Urothelium cell line (cell line): ENCODE measurements at places on chromosomes 3 and 15.

GRCh38 chr3:179072100-179072438 lies 460 bp upstream of the ZMAT3 start:
- DNase-seq, result peak; percentile 42

GRCh38 chr3:149575213-149575960 lies 82.4 kb downstream of the WWTR1 start:
- peak; percentile 69 for DNase-seq

- no peak for DNase-seq
Observed at GRCh38 chr3:175304404-175304803, 445.3 kb downstream of the NAALADL2 start.

DNA sequence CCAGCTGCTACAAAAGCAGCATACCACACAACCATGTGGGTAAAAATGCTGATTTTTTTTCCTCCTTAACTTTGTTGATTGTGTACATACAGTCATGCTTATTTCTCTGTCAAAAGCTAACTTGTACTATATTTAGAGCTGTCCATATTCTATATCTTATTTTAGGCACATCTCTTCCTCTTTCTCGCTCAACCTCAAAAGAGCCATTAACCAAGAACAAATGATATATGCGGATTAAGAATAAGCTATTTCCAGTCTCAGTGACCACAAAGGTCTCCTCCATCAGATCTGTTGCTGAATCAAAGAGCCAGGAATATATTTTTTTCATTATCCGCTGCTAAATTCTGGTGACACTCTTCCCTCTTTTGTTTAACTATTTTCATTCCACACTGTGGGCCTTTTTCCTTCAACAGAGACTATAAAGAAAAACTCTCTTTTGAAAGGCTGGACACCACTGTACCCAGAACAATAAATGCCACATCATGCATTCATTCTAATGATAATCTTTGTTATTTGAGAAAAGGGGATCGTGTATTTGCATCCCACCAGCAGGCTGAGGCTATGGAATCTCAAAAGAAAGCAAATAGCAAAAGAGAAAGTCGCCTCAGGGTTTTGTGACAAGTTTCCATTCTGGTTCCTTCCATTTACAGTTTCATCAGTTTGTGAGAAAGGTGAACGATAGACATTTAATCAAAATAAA lies 8.0 kb downstream of the TMEM212 start:
- no peak for DNase-seq

DNA sequence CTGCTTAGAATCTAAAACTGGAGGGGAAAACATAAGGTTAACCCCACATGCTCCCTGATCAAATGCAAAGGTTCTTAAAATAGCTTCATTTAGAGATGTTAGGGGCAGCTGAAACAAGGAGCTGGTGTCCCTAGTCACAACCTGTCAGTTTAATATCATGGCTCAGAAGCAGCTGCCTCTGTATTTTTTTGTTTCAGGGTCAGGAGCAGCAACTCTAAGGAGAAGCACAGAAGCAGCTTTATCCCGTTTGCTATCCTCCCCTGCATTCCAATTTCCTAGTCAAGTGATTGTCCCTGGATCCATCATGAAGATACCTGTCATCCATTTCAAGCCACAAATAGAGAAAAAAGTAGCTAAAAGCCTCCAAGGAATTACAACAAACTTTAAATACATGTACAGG lies 4.1 kb downstream of the FILIP1L start:
- no peak for DNase-seq

GRCh38 chr3:23728601-23729117 lies 77.1 kb upstream of the UBE2E1 start:
- DNase-seq, result no peak

GRCh38 chr3:139251529-139251928 lies 92.3 kb upstream of the MRPS22 start:
- no peak for DNase-seq

GRCh38 chr3:18402239-18402799 lies 22.8 kb downstream of the SATB1 start:
- no peak for DNase-seq

- DNase-seq, result no peak
Observed at GRCh38 chr3:97983933-97984491, 11.8 kb upstream of the RIOX2 start.

- DNase-seq, result peak; percentile 44
Observed at GRCh38 chr3:192514081-192514753, 213.1 kb downstream of the FGF12 start.

- DNase-seq, result no peak
Observed at GRCh38 chr15:84953136-84953535, 28.5 kb upstream of the PDE8A start.

DNA sequence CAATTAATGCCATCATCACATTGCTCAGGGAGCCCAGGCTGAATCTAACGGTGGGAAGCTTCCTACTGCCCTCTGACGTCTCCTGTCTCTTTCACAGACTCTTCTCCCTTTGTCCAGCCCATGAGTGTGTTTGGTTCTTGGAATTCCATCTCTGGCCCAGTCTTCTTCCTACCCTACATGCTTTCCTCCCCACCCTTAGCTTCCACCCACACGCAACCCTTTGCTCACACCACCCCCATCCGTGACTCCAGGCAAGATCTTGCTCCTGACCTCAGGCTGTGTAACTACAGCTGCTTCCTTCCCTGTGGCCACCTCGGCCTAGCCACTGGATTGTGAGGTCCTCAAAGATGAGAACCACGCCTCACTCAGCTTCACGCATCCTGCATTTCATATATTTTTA lies 72.3 kb upstream of the THBS1 start:
- DNase-seq, result no peak

DNA sequence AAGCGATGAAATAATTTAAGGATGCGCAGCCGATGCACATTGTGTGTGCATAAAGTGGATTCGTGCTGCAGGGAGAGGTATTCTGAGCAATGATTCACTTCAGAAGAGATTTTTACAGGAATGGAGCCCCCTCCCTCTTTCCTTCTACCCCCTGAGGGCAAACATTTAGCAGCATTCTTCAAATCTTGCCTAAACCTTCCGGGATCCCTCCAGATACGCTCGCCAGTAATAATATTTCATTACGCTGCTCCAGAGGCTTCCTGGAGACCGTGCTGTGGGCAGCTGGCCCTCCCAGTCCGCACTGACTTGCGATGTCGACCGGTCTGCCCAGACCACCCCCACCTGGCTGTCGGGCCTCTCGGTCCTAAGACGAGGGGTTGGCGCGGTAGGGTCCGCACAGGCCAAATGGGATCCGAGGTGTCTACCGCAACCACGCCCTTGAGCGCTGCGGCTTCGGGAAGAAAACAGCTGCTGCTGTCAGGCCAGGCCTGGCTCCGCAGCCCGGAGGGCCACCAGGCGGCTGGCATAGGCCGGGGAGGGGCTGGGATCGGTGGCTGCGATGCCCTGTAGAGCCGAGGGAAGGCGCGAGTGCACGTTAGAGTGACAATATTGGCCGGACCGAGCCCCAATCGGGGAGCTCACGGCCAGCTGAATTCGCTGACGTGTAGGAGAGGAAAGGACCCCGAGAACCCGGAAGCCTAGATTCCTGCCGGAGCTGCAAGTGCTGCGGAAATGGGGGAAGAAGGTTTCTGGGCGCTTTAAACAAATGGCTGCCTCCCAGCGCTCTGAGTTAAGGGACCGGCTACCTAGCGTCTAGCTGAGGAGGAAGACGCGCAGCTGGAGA lies 14.3 kb downstream of the ZIC4 start:
- no peak for DNase-seq

GRCh38 chr15:97259943-97260342 lies 700.6 kb upstream of the ARRDC4 start:
- DNase-seq, result no peak

DNA sequence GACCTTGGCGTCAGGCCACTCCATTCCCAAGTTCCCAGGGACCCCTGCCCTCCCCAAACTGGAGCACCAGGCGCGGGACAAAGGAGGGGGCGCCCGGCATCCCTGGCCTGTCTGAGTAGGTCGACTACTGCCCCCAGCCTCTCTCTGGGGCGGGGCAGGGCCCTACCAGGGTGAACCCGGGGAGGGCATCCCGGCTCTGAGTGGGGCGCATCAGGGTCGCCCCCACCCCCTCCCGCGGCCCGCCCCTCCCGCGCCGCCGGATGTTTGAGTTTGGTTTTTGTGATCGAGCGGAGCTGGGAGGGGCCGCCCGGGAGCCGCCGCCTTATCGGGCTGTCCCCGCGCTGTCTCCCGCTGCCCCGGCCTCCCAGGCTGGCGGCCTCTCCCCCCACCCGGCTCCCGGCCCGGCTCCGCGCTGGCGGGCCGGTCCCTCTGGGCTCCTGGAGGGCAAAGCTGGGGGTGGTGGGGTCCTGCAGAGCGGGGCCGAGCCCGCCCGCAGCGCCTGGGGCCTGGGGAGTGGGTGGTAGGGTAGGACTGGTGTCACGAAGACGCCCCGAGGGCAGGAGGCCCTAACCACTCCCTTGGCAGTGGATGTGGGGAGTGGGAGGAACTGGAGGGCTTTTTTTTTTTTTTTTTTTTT lies 47.2 kb upstream of the SMAD6 start:
- no peak for DNase-seq

GRCh38 chr15:85618956-85619491 lies 175.7 kb downstream of the KLHL25 start:
- DNase-seq, result peak; percentile 83

- DNase-seq, result peak; percentile 33
Observed at GRCh38 chr3:53238051-53238850, 17.6 kb downstream of the TKT start.

DNA sequence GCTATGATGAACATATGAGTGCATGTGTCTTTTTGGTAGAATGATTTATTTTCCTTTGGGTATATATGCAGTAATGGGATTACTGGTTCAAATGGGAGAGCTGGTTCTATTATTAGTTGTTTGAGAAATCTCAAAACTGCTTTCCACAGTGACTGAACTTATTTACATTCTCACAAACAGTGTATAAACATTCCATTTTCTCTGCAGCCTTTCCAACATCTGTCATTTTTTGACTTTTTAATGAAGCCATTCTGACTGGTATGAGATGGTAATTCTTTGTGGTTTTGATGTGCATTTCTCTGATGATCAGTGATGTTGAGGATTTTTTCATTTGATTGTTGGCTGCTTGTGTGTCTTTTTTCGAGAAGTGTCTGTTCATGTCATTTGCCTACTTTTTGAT lies 1124.2 kb downstream of the NAALADL2 start:
- DNase-seq, result no peak

DNA sequence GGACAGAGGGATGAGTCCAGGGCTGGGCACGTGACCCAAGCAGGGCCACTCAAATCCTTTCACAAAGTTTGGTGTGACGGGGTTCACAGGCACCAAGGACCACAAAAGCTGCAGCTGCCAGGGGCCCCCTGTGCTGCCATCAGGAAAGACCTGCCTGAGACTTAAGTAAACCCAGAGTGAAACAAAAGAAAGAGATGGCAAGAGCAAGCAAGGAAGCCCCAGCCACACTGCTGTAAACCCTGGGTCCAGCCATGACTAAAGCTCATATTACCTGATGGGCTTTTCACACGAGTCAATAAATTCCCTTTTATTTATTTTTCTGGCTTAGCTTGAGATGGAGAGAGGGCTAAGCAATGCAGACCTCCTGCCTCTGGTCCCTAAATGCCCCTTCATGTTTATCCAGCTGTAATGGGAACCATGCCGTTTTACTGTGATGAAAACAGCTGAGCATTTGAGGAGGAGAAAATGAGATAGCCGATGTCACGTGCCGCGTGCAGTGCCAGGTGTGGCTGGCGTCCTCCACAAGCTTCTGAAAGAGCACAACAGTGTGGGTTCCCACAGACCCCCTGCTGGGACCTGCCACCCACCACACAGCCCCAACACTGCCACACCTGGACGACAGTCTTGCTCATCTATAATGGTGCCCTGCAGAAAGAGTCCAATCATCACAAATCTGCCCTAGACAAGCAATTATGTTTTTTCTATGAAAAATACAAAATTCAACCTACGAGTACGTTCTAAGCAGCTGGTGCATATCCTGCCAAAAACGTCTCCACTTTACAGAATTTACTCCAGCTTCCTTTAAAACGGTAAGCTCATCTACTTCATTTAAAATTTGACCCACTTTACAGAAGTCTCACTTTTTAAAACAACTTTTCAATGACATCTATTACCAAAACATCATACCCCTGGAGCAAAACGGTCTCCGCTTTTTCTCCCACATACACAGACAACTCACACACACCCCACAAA lies 34.2 kb downstream of the ADAMTS17 start:
- no peak for DNase-seq

DNA sequence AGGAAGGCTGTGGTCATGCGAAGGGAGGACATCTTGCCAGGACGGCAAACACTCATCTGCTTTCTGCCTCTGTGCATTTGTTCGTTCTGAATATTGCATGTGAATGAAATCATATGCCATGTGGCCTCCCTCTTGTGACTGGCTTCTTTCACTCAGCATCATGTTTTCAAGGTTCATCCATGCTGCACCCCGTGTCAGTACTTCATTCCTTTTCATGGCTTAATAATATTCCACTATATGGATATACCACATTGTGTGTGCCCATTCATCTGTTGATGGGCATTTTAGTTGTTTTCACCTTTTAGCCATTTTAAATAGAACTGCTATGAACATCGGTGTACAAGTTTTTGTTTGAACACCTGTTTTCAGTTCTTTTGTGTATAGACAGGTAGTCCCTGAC lies 118.7 kb downstream of the GABRG3 start:
- DNase-seq, result no peak

GRCh38 chr3:37715358-37715757 lies 146.3 kb upstream of the CTDSPL start:
- DNase-seq, result no peak

GRCh38 chr15:60972866-60973265 lies 256.2 kb downstream of the RORA start:
- DNase-seq, result peak; percentile 59

DNA sequence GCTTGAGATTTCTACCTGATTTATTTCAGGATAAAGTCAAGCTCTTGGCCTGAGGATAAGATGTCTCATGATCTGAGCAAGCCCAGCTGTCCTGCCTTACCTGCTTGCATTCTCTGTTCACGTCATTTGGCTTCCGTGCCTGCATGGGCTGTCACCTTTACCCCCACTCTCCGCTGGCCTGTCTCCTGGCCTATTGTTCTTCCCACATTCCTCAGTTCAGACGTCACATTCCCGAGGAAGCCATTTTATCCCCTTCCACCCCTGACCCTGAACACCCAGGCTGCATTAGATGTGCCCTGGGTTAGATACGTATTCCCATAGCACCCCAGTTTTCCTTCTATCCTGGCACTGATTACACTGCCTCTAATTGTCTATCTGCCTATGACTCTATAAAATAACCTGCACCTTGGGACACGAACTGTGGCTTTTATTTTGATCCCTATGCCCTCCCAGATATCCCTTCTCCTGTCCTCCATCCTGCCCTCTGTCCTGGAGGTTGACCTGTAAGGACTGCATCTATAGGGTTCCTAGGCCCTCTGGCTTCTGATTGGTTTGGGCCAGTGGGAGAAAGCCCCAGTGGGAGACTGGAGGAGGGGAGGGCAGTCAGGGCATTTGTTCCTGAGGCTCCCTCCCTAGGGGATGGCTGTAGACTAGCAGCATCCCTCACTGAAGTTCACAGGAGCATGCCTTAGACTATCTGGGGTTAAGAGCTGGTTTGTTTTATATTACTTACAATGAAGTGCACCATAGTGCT lies 19.2 kb upstream of the UBE2Q2 start:
- peak; percentile 71 for DNase-seq

DNA sequence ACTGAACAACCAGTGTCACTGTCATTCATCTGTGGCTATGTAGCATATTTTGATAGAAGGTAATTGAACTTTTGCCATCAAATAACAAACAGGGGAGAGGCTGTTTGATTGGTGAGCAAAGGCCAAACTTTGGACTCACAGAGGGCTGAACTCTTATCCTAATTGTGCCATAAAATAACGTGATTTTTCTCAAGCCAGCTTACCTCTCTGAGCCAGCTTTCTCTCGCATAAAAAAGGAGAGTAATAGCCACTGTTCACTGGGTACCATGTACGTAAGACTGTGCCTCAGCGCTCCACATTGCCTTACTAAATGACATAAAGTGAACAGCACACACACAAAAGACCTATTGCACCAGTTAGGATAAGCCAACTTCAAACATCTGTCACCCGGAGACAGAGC lies 216.9 kb downstream of the LRTM1 start:
- DNase-seq, result no peak

- DNase-seq, result no peak
Observed at GRCh38 chr3:103006526-103007183, 571.8 kb downstream of the ZPLD1 start.
